CD4-positive, alpha-beta T cell (primary cell): ENCODE measurements at places on chromosomes 4 and X.
A peak's percentile ranks its signal among the peaks of the same experiment; 100 is the strongest.

- DNase-seq: no peak
- peak overlapping the region; percentile 97 for H3K4me3 ChIP-seq
- peaks cover 16% of the 10 kb centered on the region for H3K4me1 ChIP-seq
- H3K27ac ChIP-seq: no peak overlapping the region
- no peaks in the 10 kb centered on the region for H3K36me3 ChIP-seq
Observed at GRCh38 chrX:110315551-110315950, 2.3 kb downstream of the AMMECR1 start.

- H3K27ac ChIP-seq: no peak overlapping the region
- no peak overlapping the region for H3K4me3 ChIP-seq
- peaks cover 46% of the 10 kb centered on the region for H3K36me3 ChIP-seq
- no peaks in the 10 kb centered on the region for H3K27me3 ChIP-seq
- H3K4me1 ChIP-seq: peaks cover 24% of the 10 kb centered on the region
Observed at GRCh38 chrX:48578661-48579128, 4.4 kb downstream of the RBM3 start.

DNA sequence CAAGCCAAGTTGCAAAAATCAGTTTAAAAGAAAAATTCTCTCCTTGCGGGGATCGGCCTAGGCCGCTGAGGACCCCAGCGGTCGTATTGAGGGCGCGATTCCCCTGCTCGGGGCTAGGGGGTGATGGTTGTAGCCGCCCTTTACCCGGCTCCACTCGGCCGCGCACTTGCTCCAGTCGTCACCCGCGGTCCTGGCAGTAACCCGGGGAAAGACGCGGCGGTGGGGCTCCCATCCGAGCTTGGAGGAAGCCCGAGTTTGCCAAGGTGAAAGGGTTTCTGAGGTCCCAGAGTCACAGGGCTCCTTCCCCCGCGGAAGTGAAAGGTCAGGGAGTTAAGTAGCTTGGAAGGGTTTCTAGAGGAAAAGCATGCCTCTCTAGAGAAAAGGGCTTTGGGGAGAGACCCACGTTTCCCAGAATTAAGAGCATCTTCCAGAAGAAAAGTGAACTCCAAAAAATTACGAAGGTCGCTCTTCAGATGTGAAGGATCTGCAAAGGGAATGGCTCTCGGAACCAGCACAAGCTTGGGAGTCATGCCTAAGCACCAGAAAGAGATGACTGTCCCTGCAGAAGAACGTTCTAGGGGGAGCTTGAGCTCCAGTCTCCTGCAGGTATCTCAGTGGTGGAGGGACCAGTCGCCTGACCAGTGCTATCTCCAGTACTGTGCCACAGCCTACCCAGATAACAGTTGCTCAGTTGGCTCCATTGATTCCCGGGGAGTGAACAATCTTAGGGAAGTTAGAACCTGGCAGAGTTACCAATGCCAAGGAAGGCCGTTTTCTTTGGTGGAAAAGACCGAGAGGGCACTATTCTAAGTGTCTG, 875 bp downstream of the LAP3 start:
- H3K4me1 ChIP-seq: peaks cover 21% of the 10 kb centered on the region
- H3K27me3 ChIP-seq: no peaks in the 10 kb centered on the region
- peak overlapping the region; percentile 91 for H3K27ac ChIP-seq
- peak overlapping the region; percentile 94 for H3K4me3 ChIP-seq
- peak; percentile 42 for DNase-seq

DNA sequence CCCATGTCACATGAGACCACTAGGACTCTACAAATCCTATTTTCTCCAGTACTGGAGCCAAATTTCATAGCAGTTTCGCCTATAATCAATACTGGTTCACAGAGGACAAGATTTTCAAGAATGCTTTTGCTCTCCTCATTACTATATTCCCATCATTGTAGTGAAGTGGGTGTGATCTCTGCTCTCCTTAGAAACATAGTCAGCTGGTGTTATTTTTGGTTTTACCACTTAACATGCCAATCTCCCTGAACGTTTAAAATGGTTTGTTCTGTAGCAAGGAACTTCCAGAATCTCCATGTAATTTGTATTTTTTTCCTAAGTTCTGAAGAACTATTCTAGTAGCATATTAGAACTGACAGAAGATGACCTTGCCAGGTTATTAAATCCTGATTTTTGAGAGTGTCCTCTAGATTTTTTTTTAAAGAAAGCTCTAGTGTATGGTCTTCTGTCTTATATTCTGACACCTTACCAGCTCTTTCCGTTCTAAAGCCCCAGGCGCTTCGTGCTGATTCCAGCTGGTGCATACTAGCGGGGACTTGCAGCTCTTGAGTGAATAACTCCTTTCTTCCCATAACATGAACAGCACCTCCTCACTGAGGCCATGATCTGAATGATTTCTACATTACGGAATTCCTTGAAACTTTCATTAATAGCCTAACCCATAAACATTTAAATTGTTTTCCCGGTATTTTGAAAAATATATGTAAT, 1372.9 kb downstream of the TECRL start:
- no peaks in the 10 kb centered on the region for H3K4me1 ChIP-seq
- no peak overlapping the region for H3K27ac ChIP-seq
- H3K27me3 ChIP-seq: no peaks in the 10 kb centered on the region
- H3K4me3 ChIP-seq: no peak overlapping the region
- DNase-seq: no peak

DNA sequence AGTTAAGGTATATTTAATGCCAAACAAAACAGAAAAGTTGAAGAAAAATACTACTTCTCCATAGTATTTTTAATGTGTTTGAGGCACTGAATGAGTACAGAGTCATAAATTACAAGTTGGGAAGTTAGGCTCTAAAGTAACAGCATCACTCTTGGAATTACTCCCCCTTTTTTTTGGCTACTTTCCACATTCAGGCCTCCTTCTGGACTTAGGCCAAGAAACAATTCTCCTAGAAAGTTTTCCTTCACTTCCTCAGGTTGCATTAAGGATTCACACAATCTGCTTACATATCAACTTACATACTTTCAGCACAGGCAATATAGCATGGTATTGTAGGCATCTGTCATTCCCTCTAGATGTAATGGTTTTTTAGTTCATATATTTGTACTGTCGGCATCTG, 52.1 kb downstream of the TMEM165 start:
- H3K4me1 ChIP-seq: peaks cover 5% of the 10 kb centered on the region
- DNase-seq: no peak

- peaks cover 31% of the 10 kb centered on the region for H3K4me1 ChIP-seq
- DNase-seq: peak; percentile 31
- H3K36me3 ChIP-seq: no peaks in the 10 kb centered on the region
- H3K27me3 ChIP-seq: no peaks in the 10 kb centered on the region
- no peak overlapping the region for H3K4me3 ChIP-seq
Observed at GRCh38 chrX:149510386-149510785, 5.3 kb upstream of the IDS start.

DNA sequence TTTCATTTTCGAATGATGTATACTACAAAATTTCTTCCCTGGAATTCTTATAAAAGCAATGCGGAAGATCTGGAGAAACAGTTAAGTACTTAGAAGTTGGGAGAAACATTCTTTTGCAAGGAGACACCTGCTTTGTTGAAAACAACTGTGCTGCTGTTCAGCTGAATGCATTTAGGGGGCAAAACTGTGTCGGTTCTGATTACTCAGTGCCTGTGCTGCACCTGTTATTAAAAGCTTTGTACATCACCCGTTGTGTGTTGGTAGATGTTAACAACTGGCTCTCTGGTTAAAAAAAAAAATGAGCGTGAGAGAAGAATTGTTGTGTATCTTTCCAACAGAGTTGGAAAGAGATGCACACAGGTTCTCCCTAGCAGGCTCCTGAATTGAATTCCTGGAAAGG, 184.1 kb upstream of the HHIP start:
- H3K36me3 ChIP-seq: no peaks in the 10 kb centered on the region
- no peaks in the 10 kb centered on the region for H3K4me1 ChIP-seq
- no peak overlapping the region for H3K4me3 ChIP-seq
- H3K27ac ChIP-seq: no peak overlapping the region

- peaks cover 33% of the 10 kb centered on the region for H3K4me1 ChIP-seq
- H3K27ac ChIP-seq: peak overlapping the region; percentile 80
- H3K36me3 ChIP-seq: no peaks in the 10 kb centered on the region
- no peak overlapping the region for H3K4me3 ChIP-seq
- H3K27me3 ChIP-seq: no peaks in the 10 kb centered on the region
Observed at GRCh38 chrX:39766085-39766726, 331.6 kb downstream of the BCOR start.

GRCh38 chrX:44060221-44060620, 87.0 kb upstream of the NDP start:
- no peaks in the 10 kb centered on the region for H3K36me3 ChIP-seq
- no peak for DNase-seq
- H3K27ac ChIP-seq: no peak overlapping the region
- H3K4me3 ChIP-seq: no peak overlapping the region

GRCh38 chr4:155822572-155822971, 43.5 kb downstream of the ASIC5 start:
- H3K27me3 ChIP-seq: peaks cover 3% of the 10 kb centered on the region
- no peaks in the 10 kb centered on the region for H3K4me1 ChIP-seq
- DNase-seq: no peak
- no peak overlapping the region for H3K27ac ChIP-seq

- peak overlapping the region; percentile 69 for H3K4me3 ChIP-seq
- H3K4me1 ChIP-seq: peaks cover 12% of the 10 kb centered on the region
Observed at GRCh38 chrX:52933976-52934703, 24.2 kb downstream of the FAM156A start.

DNA sequence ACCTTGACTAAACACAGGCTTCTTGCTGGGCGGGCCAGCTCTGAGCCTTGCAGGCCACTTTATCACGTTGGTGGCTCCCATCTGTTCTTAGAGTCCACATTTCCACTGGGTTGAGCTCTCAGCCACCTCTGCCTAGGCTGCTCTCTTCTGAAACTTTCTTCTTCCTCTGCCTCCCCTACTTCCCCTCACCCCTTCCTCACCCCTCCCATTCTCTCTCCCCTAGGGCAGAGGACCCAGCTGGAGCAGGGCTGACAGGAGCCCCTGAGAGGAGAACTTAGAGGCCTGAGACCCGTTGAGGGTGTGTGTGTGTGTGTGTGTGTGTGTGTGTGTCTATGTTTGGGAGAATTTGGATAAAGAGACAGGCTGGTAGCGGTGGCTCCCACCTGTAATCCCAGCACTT, 19.9 kb upstream of the TMSB4X start:
- peak overlapping the region; percentile 87 for H3K27ac ChIP-seq
- H3K4me1 ChIP-seq: peaks cover 82% of the 10 kb centered on the region
- no peaks in the 10 kb centered on the region for H3K27me3 ChIP-seq
- no peak for DNase-seq

GRCh38 chr4:184167576-184167975, 50.1 kb downstream of the ENPP6 start:
- peaks cover 28% of the 10 kb centered on the region for H3K27me3 ChIP-seq
- no peaks in the 10 kb centered on the region for H3K36me3 ChIP-seq
- H3K4me3 ChIP-seq: no peak overlapping the region
- peaks cover 8% of the 10 kb centered on the region for H3K4me1 ChIP-seq
- no peak overlapping the region for H3K27ac ChIP-seq

DNA sequence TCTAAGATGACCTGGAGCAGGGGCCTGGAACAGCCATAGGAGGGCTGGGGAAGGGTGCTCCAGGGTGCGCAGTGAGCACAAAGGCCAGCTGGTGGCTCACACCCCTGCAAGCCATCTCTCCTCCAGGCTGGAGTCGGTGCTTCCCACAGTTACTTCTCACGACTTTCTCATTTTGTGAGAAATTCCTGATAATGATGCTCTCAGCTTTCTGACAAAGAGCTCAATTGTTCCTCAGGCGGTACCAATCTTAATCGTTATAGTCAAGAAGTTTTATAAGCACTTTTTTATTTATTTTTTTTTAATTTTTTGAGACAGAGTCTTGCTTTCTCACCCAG, 11.7 kb upstream of the WFS1 start:
- H3K27ac ChIP-seq: no peak overlapping the region
- no peak for DNase-seq
- peaks cover 7% of the 10 kb centered on the region for H3K27me3 ChIP-seq
- H3K4me1 ChIP-seq: no peaks in the 10 kb centered on the region
- no peak overlapping the region for H3K4me3 ChIP-seq

GRCh38 chrX:3461397-3462165, 115.1 kb upstream of the MXRA5 start:
- DNase-seq: no peak
- H3K4me3 ChIP-seq: no peak overlapping the region
- no peaks in the 10 kb centered on the region for H3K27me3 ChIP-seq
- no peaks in the 10 kb centered on the region for H3K4me1 ChIP-seq

GRCh38 chr4:147828331-147828905, 96.5 kb downstream of the ARHGAP10 start:
- H3K4me3 ChIP-seq: no peak overlapping the region
- no peak overlapping the region for H3K27ac ChIP-seq
- peak; percentile 31 for DNase-seq
- H3K27me3 ChIP-seq: no peaks in the 10 kb centered on the region
- H3K4me1 ChIP-seq: no peaks in the 10 kb centered on the region
- peaks cover 6% of the 10 kb centered on the region for H3K36me3 ChIP-seq

- no peaks in the 10 kb centered on the region for H3K4me1 ChIP-seq
- peaks cover 25% of the 10 kb centered on the region for H3K27me3 ChIP-seq
- H3K4me3 ChIP-seq: no peak overlapping the region
- DNase-seq: no peak
- H3K27ac ChIP-seq: no peak overlapping the region
Observed at GRCh38 chrX:619812-620531, 10.6 kb upstream of the SHOX start.

- H3K27me3 ChIP-seq: no peaks in the 10 kb centered on the region
- DNase-seq: no peak
- no peak overlapping the region for H3K4me3 ChIP-seq
- H3K27ac ChIP-seq: no peak overlapping the region
- H3K36me3 ChIP-seq: no peaks in the 10 kb centered on the region
Observed at GRCh38 chrX:92247076-92247475, 467.9 kb downstream of the PCDH11X start.

DNA sequence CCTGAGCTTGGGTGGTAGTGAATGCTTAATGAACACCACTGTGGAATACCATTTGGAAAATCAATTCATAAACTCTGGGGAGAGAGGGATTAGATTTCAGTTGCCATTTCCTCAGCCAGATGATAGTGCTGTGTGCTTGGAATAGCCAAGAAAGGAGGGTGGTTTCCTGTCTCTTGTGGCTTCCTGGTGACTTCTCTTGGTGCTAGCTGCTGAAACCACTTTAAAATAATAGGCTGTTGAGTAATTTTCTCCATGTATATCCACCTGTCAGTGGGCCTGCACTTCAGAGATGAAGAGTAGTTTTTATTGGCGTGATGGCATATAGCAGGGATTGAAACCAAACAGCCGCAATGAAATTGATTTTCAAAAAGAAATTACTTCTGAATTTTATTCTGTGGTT, 11.8 kb downstream of the EDA start:
- no peaks in the 10 kb centered on the region for H3K27me3 ChIP-seq
- H3K4me3 ChIP-seq: no peak overlapping the region
- H3K36me3 ChIP-seq: no peaks in the 10 kb centered on the region
- H3K27ac ChIP-seq: no peak overlapping the region
- DNase-seq: no peak

DNA sequence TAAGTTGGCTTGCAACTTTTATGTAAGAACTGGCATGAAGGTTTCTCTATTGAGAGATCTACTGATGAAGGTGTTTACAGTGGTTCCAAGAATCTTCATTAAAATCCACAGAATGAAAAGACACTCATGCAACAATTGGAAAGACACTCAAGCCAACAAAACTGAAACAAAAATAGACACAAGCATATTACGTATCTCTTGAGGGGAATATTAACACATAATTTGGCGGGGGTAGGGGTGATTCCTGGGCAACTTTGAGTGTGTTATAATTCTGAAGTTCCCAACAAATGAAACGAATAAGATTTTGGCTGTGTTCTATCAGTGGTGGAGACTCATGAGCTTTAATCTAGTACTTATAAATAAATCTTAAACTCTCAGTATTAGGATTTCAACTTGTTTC, 75.1 kb downstream of the SPATA18 start:
- H3K36me3 ChIP-seq: no peaks in the 10 kb centered on the region
- no peaks in the 10 kb centered on the region for H3K27me3 ChIP-seq
- no peaks in the 10 kb centered on the region for H3K4me1 ChIP-seq
- no peak overlapping the region for H3K4me3 ChIP-seq
